ENCODE measurements at places on chromosomes 1 and 21.
A peak's percentile ranks its signal among the peaks of the same experiment; 100 is the strongest.

GRCh38 chr1:150150133-150151021 is 661 bp downstream of the PLEKHO1 start:
- peak; percentile 22 for DNase-seq

GRCh38 chr21:46610018-46610701 is 5.3 kb upstream of the S100B start:
- DNase-seq: no peak

DNA sequence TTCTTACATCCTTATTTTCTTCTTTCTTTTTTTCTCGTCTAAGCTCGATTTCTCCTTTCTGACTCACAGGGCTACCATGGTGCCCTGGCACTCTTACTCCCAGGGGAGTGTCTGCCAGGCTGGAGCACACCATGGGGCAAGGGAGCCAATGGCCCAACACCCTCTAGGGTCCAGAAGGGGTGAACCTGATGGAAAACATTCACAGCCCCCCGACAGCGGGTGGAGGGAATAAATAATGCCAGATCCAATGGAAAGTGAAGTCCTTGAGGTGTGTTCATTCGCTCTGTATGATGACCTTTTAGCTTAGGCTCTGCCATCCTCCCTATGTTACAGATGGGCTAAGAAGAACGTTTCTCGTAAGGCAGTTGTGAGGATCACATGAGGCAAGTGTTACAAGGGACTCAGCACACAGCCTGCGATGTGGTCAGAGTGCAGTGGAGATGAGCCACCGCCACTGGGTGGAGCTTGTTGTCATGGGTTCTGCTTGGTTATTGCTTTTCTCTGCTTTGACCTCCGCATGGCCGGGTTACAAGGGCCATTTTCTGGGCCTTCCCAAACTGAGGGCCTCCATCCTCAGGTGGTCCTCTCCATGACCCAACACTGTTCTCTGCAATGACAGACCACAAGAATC is 3.5 kb upstream of the FCMR start:
- DNase-seq: no peak

- DNase-seq: no peak
These were observed 28.5 kb upstream of the PKP1 start for GRCh38 chr1:201254625-201255478.

- no peak for DNase-seq
These were observed 41.6 kb downstream of the FAAP20 start for GRCh38 chr1:2152954-2153353.
